ENCODE measurements at places on chromosomes 12 and 14. TPM values are rescaled to one million over a fixed set of nuclear protein-coding genes. Genes with fewer than 3 reads are reported as not detected.

The TMEM63C gene
- 0.06 TPM for total RNA-seq

The TEAD4 gene
- 29.0 TPM for total RNA-seq

The CPNE8 gene
- total RNA-seq = 40.2 TPM

DNA sequence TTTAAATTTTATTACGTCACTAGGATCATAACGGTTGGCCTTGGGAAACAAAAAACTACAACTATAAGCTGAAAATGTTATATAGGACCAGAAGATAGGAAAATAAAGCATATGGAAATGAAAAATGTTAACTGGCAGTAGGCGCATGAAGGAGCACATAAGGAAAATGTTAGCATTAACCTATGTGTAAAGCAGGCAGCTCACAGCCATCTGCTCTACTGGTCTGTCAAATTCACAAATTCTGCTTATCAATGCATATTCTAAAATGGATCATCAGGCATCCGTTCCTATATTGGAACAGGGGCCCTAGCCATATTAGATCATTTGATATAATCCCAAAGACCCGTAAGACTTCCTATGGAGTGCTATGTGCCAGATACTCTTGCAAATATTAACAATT lies 263.9 kb downstream of the MDGA2 start:
- H3K27ac ChIP-seq = no peak overlapping the region
- no peak overlapping the region for H3K4me3 ChIP-seq
- H3K27me3 ChIP-seq = no peaks in the 10 kb centered on the region
- DNase-seq = no peak
- no peaks in the 10 kb centered on the region for H3K4me1 ChIP-seq

DNA sequence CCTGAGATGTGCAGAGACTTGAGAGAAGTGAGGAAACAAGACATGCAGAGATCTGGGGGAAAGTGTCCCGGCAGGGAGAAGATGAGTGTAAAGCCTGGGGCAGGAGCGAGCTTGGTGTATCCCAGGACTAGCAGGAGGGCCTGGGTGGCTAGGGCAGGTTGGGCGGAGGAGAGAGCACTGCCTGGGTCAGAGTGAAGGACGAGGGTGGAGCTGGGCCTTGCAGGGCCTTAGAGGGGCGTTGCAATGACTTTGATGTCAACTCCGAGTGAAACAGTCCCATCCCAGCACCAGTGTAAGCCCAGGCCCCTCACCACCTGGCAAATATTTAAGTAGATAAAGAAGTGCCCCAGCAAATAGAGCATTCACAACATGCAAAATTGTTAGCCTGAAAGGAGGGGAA lies 24.2 kb upstream of the RFLNA start:
- H3K27ac ChIP-seq = no peak overlapping the region
- H3K36me3 ChIP-seq = no peaks in the 10 kb centered on the region
- no peaks in the 10 kb centered on the region for H3K27me3 ChIP-seq
- no peaks in the 10 kb centered on the region for H3K4me1 ChIP-seq
- no peak overlapping the region for H3K4me3 ChIP-seq
- DNase-seq = no peak

DNA sequence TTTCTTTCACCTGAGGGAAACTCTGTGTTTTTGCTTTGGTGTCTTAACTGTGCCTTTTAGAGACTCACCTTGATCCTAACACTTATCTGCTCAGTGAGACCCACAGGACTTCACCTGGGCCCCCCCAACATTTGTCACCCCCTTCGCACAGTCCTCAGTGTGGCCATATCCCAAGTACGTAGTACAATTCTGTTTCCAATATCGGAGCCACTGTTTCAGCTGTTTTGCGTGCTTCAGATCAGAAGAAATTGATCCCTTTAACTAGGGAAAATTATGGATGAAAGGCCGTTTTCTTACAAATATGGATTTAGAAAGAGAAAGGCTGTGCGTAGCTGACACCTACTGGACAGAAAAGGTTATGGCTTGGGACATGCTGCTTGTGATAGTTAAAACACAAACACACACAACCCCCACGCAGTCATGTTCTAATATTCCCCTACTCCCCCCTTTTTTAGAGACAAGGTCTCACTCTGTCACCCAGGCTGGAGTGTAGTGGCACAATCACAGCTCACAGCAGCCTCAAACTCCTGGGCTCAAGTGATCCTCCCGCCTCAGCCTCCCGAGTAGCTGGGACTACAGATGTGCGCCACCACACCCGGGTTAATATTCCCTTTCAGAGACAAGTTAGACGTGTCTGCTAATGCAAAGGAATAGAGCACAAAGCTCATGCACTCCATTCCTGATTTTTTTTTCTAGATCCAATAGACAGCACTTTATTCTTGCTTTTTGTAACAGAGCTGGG lies 3.6 kb upstream of the SLC7A8 start:
- H3K4me3 ChIP-seq = no peak overlapping the region
- H3K36me3 ChIP-seq = no peaks in the 10 kb centered on the region
- no peaks in the 10 kb centered on the region for H3K4me1 ChIP-seq
- no peaks in the 10 kb centered on the region for H3K27me3 ChIP-seq
- H3K27ac ChIP-seq = no peak overlapping the region

DNA sequence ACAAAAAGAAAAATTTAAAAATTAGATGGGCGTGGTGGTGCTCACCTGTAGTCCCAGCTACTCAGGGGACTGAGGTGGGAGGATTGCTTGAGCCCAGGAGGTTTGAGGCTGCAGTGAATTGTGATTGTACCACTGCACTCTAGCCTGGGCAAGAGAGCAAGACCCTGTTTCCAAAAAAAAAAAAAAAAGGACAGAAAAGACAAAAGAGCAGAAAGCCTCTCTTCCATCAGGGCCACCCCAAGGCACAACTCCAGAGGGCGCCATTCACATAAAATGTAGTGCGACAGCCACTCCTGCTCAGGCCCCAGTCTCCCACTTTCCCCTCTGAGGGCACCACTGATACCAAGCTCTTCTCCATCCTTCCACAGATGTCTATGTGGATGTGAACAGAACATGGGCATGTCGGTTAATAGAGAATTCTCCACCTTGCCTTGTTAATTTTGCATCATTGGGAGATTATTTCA lies 41.8 kb downstream of the DGLUCY start:
- no peaks in the 10 kb centered on the region for H3K27me3 ChIP-seq

GRCh38 chr12:65586796-65587195 lies 237.5 kb upstream of the HMGA2 start:
- H3K27ac ChIP-seq = no peak overlapping the region
- H3K4me1 ChIP-seq = no peaks in the 10 kb centered on the region
- no peak overlapping the region for H3K4me3 ChIP-seq
- H3K36me3 ChIP-seq = no peaks in the 10 kb centered on the region
- no peaks in the 10 kb centered on the region for H3K27me3 ChIP-seq
